ENCODE measurements at places on chromosomes 11 and 22.

GRCh38 chr11:84648471-84648870, 978.7 kb downstream of the DLG2 start:
- DNase-seq = no peak

GRCh38 chr11:66126808-66127555, 56.9 kb downstream of the PACS1 start:
- peak; percentile 66 for DNase-seq

DNA sequence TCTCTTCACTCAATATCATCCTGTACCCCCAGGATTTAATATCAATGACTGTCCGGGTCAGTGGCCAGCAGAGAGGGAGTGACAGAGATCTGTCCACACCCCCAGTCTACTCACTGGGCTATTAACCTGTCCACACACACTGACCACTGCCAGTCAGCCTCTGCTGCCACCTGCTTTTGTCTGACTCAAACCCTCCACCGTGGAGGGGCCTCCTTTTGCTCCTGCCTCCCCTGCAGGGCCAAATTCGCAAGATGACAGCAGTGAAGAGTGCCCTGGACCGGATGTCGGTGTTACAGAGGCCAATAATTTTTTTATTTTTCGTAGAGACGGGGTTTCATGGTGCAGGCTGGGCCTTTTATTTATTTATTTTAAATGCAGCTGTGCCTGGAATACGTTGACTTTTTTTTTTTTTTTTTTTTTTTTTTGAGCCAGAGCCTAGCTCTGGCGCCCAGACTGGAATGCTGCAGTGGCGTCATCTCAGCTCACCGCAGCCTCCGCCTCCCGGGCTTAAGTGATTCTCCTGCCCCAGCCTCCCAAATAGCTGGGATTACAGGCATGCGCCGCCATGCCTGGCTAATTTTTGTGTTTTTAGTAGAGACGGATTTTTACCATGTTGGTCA, 5.1 kb downstream of the PDXP start:
- DNase-seq = no peak

- DNase-seq = no peak
Observed at GRCh38 chr11:62965574-62965973, 19.2 kb downstream of the SLC22A6 start.

DNA sequence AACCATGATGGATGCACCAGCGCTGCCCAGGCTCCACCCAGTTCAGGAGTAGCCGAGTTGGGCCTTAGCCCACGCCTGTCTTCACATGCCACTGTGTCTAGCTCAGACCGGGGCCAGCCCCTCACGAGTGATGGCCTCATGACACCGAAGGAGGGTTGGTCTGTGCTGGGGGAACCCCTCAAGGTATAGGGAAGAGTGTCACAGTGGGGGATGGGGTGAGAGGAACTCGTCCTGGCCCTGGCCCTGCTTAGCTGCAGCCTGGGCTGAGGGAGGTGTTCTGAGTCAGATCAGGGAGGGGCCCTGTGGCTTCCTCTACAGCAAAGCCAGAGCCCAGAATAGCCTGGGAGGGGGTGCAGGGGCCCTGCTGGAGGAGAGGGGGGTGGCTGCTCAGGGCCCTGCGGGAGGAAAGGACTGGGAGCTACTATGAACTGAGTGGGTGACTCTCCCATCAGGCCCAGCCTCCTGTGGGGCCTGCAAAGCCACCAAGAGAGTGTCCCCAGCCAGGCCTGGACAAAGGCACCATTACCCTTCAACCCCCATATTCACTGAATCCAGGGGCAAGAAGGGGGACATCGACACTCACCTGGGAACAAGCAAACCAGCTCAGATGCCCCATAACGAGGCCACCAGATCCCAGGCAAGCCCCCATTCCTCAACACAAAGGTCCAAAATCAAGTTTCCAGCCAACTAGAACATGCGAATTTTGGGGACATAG, 41.2 kb downstream of the IGLL5 start:
- no peak for DNase-seq

All from foreskin melanocyte (primary cell).